ENCODE measurements at places on chromosomes 4 and X.

DNA sequence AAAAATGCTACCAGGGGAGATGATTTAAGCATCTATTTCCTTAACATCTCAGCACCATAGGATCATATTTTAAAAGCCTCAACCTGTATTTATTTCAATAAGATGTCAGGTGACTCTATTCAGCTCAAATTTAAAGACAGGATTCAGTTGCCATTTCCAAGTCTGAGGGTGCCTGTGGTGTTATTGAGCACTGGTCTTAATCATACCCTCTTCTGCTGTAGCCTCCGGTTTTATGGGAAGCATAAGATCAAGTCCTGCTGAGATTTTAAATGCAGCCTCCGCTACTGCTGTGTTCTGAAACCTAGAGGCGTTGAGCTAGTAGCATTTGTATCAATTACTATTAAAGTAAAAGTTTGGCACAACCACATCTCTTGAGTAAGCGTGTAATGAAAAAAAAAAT lies 185.7 kb upstream of the NWD2 start:
- no peak for DNase-seq

DNA sequence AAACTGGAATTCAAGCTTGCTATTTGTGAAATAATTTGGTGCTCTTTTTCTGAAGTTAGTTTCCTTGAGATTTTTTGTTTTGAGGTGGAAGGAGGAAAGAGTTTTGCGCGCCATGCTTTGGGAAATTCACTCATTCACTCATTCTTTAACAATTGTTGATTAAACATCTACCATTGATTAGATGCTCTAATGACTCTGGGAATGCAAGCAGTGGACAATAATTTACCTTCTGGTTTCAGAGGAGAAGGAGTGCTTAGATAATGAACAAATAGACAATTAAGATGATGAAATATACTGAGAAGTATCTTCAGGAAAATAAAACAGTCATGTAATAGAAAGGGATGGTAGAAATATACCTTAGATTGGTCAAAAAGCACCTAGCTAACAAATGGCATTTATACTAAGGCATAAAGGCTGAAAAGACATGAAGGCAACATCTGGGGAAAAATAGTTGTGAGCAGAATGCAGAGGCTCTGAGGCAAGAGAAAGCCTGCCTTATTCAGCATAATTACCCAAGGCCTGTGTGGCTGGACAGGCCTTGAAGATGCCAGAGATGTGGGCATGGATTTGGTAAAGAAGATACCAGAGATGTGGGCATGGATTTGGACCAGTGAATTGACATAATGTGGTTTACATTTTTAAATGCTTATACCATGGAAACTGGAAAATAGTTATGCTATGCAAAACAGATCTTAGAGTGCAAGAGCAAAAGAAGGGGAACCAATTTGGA lies 2.7 kb upstream of the COMMD8 start:
- DNase-seq: no peak

DNA sequence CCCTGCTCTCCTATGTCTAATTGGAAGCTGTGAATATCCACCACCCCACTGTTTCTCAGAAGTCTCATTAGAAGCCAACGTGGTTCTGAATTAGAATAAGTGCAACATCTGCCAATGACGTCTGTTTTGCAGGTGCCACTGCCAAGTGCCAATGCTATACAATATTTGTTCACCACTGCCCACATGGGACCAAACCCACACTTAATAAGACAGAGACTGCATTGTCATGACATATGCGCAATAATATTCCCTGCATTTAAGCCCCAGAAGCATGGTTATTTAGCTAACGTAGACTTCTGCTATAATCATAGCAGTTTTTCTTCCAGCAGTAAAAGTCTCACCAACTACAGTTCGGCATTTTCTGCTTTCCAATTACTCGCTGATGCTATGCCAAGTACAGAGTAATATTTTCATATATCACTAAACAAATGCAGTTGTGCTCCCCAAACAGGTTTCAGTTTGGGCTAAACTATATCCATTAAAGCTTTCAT lies 262.5 kb upstream of the PCDH18 start:
- DNase-seq: no peak

- no peak for DNase-seq
These were observed 24.4 kb upstream of the PIGA start for GRCh38 chrX:15359701-15360100.

GRCh38 chr4:4735870-4736269 lies 123.6 kb upstream of the MSX1 start:
- DNase-seq: no peak

GRCh38 chr4:10106421-10107039 lies 10.1 kb downstream of the WDR1 start:
- DNase-seq: peak; percentile 90

- DNase-seq: no peak
These were observed 148.5 kb downstream of the FAM13A start for GRCh38 chr4:88908521-88908920.

DNA sequence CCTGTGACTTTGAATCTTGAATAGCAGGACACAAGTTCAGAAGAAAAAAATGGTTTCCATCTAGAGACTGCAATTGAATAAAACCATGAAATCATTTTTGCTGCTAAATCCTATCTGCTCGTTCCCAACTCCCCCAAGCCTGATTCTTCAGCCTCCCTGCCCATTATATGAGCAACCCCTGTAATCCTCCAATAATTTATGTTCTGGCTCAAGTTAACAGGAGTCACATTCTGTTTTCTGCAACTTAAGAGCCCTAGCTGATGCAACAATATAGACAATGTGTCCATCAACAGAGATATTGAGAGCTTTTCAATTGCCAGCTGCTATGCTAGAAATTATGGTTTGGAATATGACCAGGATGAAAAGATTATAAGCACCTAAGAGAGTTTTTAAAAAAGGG lies 84.1 kb downstream of the LDB2 start:
- DNase-seq: no peak

GRCh38 chr4:1945124-1945895 lies 63.5 kb downstream of the NELFA start:
- DNase-seq: no peak

GRCh38 chr4:5711479-5712184 lies 631 bp downstream of the EVC start:
- peak; percentile 43 for DNase-seq

- DNase-seq: peak; percentile 55
These were observed 502.3 kb upstream of the DIAPH2 start for GRCh38 chrX:96182366-96182765.

- DNase-seq: peak; percentile 15
These were observed 23.6 kb upstream of the TBC1D14 start for GRCh38 chr4:6885953-6886557.

GRCh38 chr4:67256388-67257043 lies 288.8 kb downstream of the CENPC start:
- no peak for DNase-seq

- no peak for DNase-seq
These were observed 89.3 kb upstream of the GPR34 start for GRCh38 chrX:41599507-41599906.

DNA sequence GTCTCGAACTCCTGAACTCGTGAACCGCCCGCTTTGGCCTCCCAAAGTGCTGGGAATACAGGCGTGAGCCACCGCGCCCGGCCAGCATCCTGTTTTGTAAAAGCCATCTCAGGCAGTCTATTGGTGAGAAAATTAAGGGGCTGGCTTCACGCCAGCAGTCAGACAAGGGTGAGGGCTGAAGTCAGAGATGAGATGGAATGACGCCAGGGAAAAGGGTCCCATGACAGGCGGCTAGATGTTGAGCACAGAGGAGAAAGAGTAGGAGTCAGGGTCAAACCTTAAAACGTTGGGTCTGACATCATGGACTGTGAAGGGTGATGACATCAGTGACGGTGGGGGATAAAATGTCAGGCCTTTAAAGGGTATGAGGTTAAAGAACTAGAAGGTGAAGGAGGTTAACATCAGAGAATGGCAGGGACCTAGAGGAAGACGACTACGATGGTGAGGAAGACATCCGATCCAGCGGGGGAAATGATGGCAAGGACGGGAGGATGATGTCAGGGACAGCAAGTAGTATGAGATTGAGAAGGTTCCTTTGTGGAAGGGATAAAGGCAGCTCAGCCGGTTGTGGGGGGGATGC lies 504 bp upstream of the RBM3 start:
- peak; percentile 61 for DNase-seq

GRCh38 chr4:38414410-38414809 lies 249.6 kb upstream of the KLF3 start:
- no peak for DNase-seq

- DNase-seq: no peak
These were observed 21.9 kb downstream of the CXXC4 start for GRCh38 chr4:104472766-104473165.

GRCh38 chrX:83916525-83916924 lies 55.6 kb downstream of the CYLC1 start:
- DNase-seq: no peak

DNA sequence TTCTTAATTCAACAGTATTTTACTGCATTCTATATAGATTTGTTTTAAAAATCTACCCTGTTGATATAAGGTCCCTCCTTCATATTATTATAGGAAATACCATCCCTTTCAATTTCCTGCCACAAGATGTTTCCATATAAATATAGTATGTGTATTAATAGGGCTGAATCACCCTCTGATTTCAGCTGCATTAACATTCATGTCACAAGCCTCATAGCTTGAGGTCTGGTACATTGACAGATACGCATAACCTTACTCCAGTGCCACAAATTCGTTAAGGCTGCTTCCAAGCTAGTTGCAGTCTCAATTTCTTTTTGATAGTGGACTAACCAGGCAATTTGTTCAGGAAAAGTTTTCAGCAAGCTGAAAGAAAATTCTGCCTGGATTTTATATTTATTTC lies 128.4 kb downstream of the KLHL34 start:
- DNase-seq: peak; percentile 73

- DNase-seq: peak; percentile 56
These were observed 131.6 kb upstream of the EMCN start for GRCh38 chr4:100649417-100649816.

DNA sequence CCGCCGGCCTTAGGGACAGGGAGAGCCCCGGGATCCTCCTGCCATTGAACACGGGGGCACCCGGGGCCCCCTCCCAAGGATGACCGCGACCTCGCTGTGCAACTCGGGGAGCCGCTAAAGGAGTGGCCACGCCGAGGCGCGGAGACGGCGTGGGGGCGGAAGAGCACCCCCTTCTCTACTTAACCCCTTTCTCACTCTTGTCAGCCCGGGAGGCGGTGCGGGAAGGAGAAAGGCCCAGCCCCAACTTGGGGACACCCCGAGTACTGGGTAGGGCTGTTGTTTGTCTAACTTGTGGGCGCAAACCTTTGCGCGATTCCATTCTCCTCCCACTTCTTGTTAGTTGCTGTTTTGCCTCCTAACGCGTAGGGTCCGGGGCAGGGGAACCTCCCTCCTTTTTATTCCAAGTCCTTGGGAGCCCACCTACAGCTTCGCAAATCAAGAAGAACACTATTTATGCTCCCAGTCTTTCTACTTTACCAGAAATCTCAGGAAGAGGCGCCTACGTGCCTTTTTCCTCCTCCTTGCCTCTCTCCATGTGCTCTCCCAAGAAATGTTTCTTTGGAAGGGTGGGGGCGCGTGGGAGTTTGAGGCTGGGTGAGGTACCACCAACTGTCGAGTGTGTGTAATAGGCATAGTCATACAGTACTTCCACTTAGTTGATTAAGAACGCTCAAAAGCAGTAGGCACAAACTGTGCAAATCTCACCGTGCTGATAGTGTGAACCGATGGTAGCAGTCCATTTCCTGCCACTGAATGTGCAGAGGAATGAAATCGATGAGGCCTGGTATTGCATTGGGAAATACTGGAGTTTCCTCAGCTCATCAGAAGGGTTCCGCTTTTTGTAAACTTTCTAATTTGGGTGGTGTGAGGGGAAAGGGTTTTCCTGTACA lies 813 bp downstream of the DIAPH2 start:
- peak; percentile 63 for DNase-seq

GRCh38 chr4:47913861-47914219 lies 543 bp downstream of the NFXL1 start:
- DNase-seq: no peak

- DNase-seq: peak; percentile 67
These were observed 150.6 kb downstream of the RASL11B start for GRCh38 chr4:53012738-53013137.

- no peak for DNase-seq
These were observed 537.4 kb upstream of the MAGEB18 start for GRCh38 chrX:25600776-25601175.

- no peak for DNase-seq
These were observed 50.0 kb downstream of the KDM6A start for GRCh38 chrX:44922980-44923379.

- DNase-seq: no peak
These were observed 3.2 kb downstream of the TAPT1 start for GRCh38 chr4:16222957-16223527.

- no peak for DNase-seq
These were observed 151.2 kb upstream of the SLC4A4 start for GRCh38 chr4:71187404-71188155.

GRCh38 chr4:167721617-167722486 lies 370.5 kb upstream of the ANXA10 start:
- peak; percentile 54 for DNase-seq

GRCh38 chrX:153649178-153649914 lies 2.3 kb downstream of the DUSP9 start:
- no peak for DNase-seq

- DNase-seq: peak; percentile 31
These were observed 32.7 kb downstream of the TMSB4X start for GRCh38 chrX:13007519-13008188.

DNA sequence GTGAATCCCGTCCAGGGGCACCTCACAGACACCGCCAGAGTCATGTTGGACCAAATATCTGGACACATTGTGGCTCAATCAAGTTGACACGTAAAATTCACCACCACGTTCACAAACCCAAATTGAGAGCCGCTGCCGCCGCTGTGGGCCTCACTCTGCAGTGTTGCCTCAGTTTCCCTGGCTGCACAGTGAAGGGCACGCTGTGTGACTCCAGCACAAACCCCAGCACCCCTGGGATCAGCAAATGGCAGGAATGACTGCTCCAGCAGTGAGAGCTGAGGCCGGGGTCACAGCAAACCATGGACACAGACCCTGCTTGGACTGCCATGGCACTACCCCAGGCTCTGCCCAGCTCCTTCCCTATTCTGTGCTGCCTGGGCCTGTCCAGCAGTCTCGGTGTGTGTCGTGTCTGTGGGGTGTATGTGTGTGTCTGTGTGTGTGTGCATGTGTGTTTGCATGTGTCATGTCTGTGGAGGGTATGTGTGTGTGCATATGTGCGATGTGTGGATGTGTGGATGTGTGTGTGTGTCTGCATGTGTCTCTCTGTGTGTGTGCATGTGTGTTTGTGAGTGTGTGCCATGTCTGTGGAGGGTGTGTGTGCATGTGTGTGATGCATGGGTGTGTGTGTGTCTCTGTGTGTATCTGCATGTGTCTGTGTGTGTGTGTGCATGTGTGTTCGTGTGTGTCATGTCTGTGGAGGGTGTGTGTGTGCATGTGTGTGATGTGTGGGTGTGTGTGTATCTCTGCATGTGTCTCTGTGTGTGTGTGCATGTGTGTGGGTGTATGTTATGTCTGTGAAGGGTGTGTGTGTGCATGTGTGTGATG lies 52.2 kb upstream of the ADRA2C start:
- DNase-seq: no peak

DNA sequence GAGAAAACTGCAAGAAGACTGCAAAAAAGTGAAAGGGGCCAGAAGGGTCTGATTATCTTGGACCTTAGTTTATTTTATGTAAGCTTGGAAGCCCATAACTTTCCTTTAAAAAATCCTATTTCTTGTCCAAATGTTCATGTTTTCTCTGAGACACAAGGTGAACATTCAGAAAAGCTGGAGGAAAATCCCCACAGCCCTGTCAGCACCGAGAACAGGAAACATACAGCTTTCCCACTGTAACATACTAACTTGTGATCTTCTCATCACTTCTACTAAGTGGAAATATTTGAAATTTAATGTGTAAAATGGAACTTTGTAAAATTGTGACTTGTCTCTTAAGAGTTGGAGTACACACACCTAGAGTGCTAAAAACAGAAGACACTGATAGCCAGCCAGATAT lies 21.3 kb downstream of the GPR174 start:
- DNase-seq: no peak

- DNase-seq: peak; percentile 84
These were observed 139.8 kb downstream of the PTTG2 start for GRCh38 chr4:38099908-38100407.

Data from endothelial cell of umbilical vein (primary cell).